Bone marrow (tissue), 2 donors: ENCODE measurements at places on chromosomes 11 and 22.

DNA sequence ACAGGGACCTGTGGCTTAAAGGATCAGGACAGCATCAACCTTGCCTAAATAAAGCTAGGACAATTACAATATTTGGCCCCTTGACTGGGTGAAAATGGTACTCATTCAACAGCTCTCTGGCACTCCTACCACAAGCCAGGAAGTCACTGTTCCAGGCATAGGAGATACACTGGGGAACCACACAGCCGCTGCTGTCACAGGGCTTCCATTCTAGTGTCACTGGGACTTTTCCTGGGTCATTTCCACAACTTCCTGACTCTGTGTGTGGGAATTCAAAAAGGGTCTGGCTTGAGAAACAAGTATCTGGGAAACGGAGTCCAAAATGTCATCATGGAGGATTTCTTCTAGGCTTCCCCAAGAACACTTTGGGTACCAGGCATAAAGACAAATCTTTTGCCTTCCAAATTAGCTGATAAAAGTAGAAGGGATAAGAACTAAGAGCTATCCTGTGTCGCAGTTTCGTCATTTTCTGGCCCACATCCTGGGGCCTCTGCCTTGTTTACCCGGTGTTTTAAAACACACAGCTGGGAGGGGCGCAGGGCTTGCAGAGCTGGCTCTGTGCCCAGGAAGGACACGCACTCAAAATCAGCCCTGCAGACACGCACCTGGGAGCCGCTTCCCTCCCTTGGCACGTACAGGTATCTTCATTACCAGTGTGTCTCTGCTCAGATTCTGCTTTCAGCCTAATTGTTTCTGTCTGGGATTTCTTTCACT, 38.0 kb downstream of the TMEM45B start:
- no peak for DNase-seq

GRCh38 chr22:45845076-45845487, 131.9 kb downstream of the WNT7B start:
- no peak for DNase-seq

DNA sequence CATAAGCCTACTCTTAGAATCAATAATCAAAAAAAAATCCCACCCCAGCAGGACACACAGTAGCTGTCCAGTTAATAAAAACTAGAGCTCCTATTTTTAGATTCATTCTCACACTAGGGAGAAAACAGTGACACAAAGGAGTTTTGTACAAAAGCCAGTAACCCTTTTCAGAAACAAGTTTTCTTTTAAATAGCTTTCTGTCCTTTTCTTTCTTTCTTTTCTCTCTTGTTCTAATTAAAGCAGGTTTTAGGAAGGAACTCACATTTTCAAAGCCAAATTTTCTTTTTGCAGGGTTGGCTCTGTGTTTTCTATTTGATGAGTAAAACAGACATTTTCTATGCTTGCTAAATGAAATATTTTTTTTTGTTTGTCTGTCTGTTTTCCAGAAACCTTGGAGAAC, 1390.7 kb downstream of the FAM181B start:
- DNase-seq = no peak

GRCh38 chr22:29004647-29005371, 56.8 kb downstream of the C22orf31 start:
- no peak for DNase-seq

DNA sequence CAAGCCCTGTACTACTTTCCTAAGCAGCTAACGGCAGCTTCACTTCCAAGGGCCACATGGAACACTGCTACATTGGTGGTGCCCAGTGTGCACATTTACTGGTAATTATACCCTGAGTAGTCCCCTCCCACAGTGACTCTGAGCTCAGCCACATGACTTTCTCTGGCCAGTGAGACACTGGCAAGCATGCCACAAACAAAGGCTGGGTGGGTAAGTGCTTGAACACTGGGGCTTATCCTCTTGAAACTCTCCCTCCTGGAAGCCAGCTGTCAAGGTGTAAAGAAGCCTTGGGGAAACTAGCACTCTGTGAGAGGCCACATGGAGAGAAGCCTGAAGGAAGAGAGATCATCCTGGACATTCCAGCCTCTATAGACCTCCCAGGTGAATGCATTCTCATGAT, 54.4 kb upstream of the DRD2 start:
- DNase-seq = no peak

GRCh38 chr11:118435290-118435892, 901 bp upstream of the KMT2A start:
- peak; percentile 63 for DNase-seq

DNA sequence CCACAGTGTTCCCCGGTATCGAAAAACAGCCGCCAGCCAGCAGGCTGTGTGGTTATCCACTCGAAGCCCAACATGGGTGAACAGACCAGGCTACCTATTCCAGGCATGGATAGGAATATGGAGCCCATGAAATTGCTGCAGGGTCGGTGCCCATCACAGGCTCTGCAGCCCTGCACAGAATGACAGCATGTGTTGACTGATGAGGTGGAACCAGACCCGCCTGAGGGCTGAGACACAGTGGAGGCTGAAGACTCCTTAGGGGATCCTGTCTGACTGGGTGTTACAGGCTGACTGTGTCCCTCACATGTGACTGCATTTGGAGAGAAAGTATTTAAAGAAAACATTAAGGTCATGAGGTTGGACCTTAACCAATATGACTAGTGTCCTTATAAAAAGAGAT, 6.2 kb upstream of the YPEL1 start:
- no peak for DNase-seq

DNA sequence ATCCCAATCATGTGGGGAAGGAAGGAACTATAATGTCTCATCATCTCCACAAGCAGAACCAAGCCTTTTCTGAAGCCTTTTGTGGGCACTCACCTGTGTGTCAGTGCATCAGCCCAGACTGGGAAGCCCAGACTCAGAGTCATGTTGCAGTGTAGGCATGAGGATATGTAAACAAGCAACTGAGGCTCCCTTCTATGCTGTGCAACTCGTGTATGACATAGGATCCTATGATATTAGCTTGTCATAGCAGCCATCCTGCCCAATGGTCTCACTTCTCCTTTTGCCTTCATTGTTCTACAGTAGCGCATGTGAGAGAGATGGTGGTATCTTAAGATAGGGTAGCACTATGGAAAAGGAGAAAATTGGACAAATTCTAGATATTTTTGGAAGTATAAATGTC, 103.4 kb upstream of the OLFML1 start:
- no peak for DNase-seq

DNA sequence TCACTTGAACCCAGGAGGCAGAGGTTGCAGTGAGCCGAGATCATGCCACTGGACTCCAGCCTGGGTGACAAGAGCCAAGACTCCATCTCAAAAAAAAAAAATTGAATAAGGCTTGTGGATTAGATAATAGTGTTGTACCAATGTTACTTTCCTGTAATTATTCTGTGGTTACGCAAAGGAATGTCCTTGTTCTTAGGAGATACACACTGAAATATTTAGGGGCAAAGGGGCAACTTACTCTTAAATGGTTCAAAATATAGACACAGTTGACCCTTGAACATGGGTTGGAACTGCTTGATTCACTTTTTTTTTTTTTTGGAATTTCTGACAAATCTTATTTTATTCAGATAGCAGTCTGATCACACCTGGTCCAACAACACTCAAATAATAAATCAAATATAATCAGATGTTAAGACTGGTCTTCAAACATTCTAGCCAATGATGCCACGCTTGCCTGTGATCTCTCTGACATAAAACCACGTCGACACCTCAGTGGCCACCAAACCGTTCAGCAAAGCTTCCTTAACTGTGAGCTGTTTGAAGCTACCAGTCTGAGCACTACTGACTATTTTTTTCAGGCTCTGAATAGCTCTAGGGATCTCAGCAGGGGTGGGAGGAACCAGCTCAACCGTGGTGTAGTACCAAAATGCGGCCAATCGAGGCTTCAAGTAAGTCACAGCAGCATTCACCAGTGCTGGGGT, 710 bp downstream of the ATP5MGL start:
- no peak for DNase-seq

DNA sequence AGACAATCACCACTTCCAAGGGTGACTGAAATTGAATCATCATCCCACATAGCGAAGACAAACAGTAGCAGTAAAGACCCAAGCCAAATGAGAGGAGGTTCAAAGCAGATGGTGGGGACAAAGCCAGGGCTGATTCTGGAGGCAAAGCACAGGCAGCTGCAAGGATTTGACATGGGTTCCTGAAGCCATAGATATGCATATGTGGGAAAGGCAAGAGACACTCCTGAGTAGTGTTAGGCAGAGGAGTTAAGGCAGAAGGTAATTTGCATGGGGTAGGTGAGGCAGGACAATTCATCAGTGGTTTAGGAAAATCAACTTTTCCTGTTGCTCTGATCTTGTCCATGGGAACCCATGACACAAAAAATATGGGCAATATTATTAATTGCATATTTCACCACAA, 462.8 kb downstream of the FAM181B start:
- no peak for DNase-seq

- no peak for DNase-seq
Measured at GRCh38 chr11:97786961-97787360, 1233.8 kb upstream of the CNTN5 start.

- DNase-seq = no peak
Measured at GRCh38 chr22:37784829-37785495, 22.8 kb upstream of the GCAT start.

GRCh38 chr22:42553475-42554361, at the start of gene SERHL2:
Gene SERHL2 (plus strand): TSS chr22:42553956. CDS start chr22:42554021, 65 bp downstream.
- peak; percentile 34 for DNase-seq

GRCh38 chr11:110947096-110947495, 234.9 kb upstream of the ARHGAP20 start:
- DNase-seq = no peak

- DNase-seq = no peak
Measured at GRCh38 chr11:117960406-117960805, 25.8 kb upstream of the IL10RA start.

GRCh38 chr11:119808407-119809185, 79.6 kb upstream of the NECTIN1 start:
- no peak for DNase-seq

- DNase-seq = no peak
Measured at GRCh38 chr11:33898957-33899356, 7.1 kb upstream of the LMO2 start.

GRCh38 chr22:27537501-27537900, 264.1 kb downstream of the MN1 start:
- DNase-seq = no peak

DNA sequence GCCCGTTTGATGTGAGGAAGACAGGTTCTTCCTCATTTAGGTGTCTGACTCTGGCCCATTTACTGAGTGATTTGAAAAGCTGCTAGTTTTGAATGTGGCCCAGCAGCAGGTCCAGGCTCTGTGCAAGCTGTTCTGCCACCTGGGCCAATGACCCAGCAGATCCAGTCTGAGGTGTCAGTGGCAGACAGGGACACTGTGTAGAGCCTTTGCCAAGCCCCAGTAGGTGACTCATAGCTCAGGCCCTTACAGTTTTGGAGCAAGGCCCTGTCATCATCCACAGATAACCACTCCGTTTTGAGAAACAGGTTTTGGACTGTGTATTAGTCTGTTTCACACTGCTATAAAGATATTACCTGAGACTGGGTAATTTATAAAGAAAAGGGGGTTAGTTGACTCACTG, 23.9 kb downstream of the TSPAN32 start:
- no peak for DNase-seq

GRCh38 chr11:69153661-69154060, 2.1 kb upstream of the SMIM38 start:
- no peak for DNase-seq

GRCh38 chr11:36296884-36297543, 926 bp downstream of the PRR5L start:
- no peak for DNase-seq

GRCh38 chr11:62646825-62647608, 604 bp upstream of the GANAB start:
- DNase-seq = no peak

- DNase-seq = no peak
Measured at GRCh38 chr11:43835104-43835503, 45.5 kb upstream of the ALKBH3 start.

DNA sequence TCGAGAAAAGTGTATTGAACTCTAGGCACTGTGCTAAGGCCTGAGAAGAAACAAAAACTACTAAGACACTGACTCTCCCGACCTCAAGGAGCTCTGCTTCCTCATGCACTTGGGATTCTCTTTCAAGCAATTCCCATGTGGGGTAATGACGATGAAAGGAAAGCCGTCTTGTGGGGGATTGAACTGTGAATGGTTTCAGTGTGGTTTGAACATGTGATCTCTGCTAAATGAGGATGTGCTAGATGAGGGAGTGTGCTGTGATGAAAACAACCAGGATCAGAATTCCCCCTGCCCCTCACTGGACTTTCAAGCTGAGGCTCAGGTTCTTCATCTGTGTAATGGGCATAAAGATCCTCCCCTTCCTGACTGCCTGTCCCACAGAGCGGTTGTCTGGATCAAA, 74.9 kb downstream of the DEPDC5 start:
- DNase-seq = no peak

DNA sequence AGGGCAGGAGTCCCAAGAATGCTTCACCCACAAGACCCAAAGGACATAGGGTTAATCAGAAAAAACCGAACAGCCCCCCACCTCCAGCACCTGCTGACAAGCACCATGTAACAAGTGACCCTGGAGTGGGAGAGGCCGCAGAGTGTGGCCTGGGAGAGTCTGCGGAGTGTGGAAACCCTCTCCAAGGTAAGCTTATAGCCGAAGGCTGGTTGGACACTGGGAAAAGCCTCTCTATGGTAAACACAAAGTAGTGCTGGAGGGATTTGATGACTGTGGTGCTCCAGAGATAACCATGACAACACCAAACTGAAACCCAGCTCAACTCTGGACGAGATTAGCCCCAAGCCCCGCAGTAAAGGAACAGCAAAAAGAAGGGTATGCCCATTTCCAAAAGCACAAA, 19.2 kb downstream of the ASCL2 start:
- DNase-seq = no peak

DNA sequence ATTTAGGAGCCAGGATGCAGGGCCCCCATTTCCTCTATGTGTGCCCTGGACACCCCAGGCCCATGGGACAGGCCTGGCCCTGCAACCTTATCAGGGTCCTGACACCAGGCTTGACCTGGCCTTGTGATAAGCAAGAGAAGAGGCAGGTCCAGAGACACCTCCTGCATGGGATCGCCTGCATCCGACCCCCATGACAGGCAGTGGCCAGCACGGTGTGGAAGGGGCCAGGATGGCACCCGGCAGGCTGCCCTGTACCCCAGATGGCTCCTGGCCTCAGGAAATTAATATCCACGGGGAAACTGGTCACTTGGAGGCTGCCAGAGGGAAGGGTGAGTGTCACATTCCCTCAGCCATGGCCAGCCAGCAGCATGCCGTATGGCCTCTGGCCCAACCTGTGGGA, 6.8 kb downstream of the KRTAP5-9 start:
- no peak for DNase-seq

DNA sequence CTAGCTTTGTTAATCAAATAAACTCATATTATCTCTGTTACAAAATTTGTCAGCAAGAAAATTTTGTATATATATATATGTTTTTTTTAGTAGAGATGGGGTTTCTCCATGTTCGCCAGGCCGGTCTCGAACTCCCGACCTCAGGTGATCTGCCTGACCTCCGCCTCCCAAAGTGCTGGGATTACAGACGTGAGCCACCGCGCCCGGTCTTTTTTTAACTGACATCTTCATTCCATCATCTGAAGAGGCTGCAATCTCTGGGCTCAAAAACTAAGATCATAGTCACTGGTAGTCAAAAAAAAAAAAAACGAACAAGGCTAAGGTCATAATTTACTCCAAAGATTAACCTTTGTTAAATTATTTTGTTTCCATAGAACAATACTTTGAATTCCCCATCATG, 5.3 kb upstream of the KLHDC7B start:
- DNase-seq = no peak
